Activated CD8-positive, alpha-beta memory T cell treated with anti-CD3 and anti-CD28 coated beads for 1 hour (primary cell): ENCODE measurements at places on chromosomes 3 and 15.
A peak's percentile ranks its signal among the peaks of the same experiment; 100 is the strongest.

- no peak for DNase-seq
These were observed 137.3 kb downstream of the CACNA2D3 start for GRCh38 chr3:54259636-54260035.

GRCh38 chr15:62050115-62050514 is 10.1 kb downstream of the VPS13C start:
- no peak for DNase-seq

GRCh38 chr3:138877226-138877625 is 42.5 kb upstream of the PIK3CB start:
- no peak for DNase-seq

DNA sequence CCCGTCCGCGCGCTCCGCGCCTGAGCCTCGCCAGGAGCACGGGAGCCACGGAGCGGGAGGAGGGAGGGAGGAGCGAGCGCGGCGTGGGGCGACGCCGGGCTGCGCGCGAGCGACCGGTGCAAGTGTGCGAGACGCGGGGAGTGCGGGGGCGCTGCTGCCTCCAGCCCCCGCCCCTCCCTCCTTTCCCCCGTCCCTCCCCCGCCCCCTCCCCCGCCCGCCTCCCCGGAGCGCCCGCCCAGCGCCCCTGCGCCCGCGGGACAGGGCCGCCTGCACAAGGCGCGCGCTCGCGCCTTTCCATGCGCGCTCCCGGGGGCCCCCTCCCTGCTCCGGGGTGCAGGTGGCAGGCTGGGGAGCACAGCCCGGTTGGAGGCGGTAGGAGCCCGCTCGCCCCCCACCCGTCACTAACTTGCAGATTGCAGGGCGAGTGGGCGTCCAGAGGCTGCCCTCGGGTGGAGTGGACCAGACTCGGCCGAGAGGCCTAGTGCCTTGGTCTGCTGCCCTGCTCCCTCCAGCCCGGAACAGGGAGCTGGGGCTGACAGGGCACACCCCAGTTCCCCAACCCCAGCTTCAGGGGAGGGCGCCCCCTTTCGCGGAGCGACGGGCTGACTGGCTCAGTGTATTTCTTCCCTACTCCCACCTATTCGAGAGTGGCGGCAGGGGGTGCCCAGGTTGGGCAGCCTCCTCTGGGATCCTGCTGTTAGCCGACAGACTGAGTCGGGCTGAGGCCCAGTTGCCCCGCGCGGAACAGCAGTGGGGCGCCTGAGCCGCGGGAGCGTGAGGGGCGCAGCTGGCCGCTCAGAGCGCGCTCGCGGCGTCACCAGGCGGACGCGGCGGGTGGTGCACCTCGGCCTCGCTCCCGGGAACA is at the start of gene WNT7A:
Gene WNT7A, minus strand, starts transcription at position 126 of the 865 bp plus-strand sequence. CDS start 255 bp downstream, outside the sequence.
- DNase-seq, result peak; percentile 40

DNA sequence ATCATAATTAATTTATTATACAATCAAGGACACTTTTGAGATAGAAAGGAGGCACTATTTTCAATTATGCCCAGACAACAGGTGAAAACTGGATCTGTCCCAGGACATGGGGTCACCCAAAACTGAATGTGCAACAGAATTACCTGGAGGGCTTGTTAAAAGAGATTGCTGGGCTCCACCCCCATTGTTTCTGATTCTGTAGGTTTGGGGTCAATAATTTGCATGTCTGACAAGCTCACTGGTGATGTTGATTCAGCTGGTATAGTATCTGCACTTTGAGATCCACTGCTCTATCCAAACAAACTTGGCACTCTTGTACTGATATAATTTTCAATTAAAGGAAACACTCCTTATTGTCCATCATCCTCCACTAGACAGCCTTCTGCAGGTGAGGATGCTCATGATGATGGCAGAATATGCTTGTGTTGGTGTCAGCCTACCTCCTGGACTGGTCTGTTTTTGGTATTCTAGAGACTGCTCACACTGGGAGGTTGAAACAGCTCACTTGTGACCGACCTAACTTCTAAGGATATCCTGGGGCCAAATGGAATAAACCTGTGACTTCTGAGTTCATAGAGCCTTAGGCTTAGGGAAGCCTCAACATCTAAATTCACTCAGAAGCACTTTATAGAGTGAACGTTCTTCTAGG is 2.2 kb downstream of the P2RY14 start:
- DNase-seq, result no peak

GRCh38 chr15:80615783-80616391 is 79.2 kb upstream of the ABHD17C start:
- no peak for DNase-seq

DNA sequence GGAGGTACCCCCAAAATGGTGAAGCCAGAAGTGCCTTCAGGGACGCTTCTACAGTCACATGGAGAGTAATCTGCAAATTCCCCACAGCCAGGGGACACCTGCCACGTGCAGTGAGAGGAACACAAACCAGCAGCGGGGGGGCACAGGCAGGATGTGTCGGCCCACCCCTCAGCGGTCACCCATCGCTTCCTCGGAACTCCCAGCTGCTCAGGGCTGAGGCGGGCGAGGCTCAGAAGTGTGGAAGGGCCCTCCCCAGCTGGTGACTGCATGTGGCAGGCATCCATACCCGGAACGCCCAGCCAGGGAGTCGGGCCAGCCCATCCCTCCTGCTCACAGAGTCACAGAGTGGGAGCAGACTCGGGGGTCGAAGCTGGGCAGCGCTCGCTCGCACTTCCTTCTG is 63.7 kb downstream of the SLC12A8 start:
- no peak for DNase-seq

DNA sequence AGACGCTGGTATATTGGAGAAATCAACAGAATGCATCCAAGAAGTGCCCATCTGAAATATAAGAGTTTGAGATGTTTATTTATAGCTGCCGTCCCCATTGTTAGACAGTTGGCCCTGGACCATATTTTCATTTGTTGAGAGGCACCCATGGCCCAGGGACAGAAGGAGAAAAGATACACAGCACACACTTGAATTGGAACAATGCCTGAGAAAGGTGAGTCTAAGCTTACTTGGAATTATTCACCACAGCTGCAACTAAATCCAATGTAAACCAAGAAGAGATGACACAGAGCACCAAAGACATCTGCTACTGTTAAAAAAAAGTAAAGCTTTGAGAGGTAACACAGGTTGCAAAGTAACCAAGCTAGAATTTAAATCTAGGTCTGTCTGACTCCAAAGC is 525.5 kb upstream of the NAALADL2 start:
- DNase-seq, result no peak
